ENCODE measurements at places on chromosomes 1 and 21.
A peak's percentile ranks its signal among the peaks of the same experiment; 100 is the strongest.

DNA sequence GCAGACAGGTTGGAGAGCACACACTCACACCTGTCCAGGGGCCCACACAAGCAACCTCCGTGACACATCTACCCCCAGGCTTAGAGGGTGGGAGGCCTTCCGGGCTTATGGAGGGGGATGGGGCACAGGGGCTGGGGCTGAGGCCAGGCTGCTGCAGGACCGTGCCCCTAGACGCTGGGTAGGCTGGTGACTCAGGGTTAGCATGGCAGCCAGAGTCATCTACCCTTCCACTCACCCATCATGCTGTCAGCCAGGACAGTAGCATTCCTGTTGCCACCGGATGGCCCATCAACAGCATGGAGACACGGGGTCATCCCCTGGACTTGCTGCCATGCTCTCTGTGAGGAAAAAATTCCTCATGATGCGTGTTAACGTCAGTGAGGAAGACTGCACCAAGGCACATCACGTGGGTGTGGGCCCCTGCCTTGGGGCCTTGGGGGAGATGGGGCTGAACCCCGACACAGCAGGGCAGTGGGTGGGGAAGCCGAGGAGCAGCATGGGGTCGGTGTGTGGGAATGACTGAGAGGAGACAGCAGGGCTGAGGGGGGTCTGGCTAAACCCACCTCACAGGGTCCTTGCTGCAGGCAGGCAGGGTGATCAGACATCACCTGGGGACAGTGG, 52.8 kb downstream of the WNT9A start:
- DNase-seq: no peak

- no peak for DNase-seq
Measured at GRCh38 chr1:91022518-91022929, 689 bp upstream of the ZNF644 start.

- no peak for DNase-seq
Measured at GRCh38 chr1:88357729-88358128, 326.3 kb upstream of the PKN2 start.

DNA sequence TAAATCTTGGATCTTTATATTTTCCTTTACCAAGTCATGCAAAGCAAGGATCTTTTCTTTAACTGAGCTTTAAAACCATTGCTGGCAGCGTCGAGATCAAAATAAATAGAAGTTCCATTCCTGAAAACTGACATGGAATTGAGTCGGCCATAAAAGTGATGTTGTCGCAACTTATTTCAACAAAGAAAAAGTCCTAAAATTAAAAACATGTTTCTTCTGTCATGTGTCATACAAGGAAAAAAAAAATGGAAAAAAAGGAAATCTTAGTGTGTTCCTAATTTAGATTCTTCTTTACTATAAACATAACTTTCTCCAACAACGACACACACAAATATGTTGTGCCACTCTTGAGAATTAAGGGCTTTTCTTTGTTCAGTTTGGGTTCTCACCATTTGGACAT, 34.9 kb downstream of the GREM2 start:
- no peak for DNase-seq

GRCh38 chr1:77313491-77313890, 31.7 kb downstream of the AK5 start:
- DNase-seq: peak; percentile 16

GRCh38 chr1:204336421-204337035, 23.2 kb downstream of the PLEKHA6 start:
- no peak for DNase-seq

GRCh38 chr1:19074361-19074901, 118.0 kb upstream of the IFFO2 start:
- peak; percentile 14 for DNase-seq

All from activated T-cell treated with anti-CD3 and anti-CD28 coated beads for 48 hours (primary cell).